NK-92 treated with Interleukin-12 subunit alpha and Interleukin-12 subunit beta, amount 100 ng/mL, for 24 hours (cell line): ENCODE measurements at places on chromosomes 1 and 21.

DNA sequence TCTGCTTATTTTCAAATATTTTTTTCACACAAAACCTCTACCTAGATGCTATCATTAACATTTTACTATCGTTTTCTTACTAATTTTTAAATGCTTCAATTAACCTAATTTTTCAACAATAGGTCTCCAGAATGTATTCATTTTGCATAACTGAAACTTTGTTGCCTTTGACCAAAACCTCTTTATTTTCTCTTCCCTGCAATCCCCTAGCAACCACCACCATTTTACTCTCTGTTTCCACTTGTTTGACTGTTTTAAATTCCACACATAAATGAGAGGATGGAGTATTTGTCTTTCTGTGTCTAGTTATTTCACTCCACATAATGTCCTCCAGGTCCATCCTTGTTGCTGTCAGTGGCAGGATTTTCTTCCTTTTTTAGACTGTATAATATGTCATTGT lies 9.5 kb upstream of the F13B start:
- no peak for DNase-seq

- no peak for DNase-seq
These were observed 84.2 kb downstream of the SPATA46 start for GRCh38 chr1:162292422-162292849.

DNA sequence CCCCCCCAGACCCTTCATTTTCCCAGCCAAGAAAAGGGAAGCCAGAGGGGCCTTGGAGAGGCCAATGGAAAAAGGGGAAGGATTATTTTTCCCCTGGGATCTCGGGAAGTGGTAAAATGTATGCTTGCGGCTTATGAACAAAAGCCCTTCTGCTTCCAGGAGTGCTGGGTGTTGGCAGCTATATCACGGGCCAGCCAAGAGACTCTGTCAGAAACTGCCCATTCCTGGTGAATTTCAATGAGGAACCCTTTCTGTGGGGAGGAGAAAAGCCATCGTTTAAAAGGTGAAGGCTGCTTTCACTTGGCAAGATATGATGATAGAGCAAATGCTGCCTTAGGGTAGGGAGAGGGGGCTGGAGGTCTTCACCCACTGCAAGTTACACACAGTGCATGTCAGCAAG lies 69.7 kb upstream of the ZC3H12A start:
- no peak for DNase-seq

- DNase-seq, result no peak
These were observed 329.3 kb upstream of the PRMT6 start for GRCh38 chr1:106727171-106727570.

GRCh38 chr1:116690396-116690848 lies 22.9 kb upstream of the IGSF3 start:
- DNase-seq, result no peak

- no peak for DNase-seq
These were observed 50.7 kb downstream of the ARHGEF16 start for GRCh38 chr1:3505161-3505560.

GRCh38 chr1:163130225-163130856 lies 61.2 kb downstream of the RGS4 start:
- DNase-seq, result no peak

DNA sequence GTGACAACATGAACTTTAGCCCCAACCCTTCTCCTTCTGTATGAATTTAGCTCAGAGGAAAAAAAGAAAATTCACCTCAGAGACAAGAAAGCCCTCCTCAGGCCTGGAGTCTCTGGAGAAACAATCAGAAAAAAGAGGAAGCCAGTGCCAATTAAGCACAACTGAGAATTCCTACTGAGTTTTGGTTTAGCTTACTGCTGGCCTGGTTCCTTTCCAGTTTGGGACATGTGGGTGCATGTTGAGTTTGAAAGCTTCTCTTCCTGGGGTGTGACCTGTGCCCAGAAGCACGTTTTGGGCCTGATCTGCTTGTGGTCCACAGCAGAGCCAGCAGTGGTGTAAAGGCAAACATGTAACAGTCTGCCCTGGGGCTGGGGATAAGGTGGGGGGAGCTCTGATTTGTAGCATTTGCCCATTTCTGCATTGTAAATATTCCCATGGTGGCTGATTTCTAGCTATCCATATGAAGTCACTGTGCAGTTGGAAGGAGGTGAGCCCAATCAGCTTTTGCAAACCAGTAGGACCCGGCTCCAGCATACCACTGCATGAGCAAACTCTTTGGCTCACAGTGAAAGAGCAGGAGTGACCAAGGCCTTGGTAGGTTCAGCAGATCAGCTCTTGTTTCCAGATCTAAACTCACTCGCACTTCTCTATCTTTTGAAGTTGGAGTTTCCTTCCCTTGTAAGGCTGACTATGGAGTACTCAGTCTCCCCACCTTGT lies 4.7 kb upstream of the THEM5 start:
- DNase-seq, result no peak

GRCh38 chr1:64759968-64760367 lies 15.1 kb downstream of the RAVER2 start:
- no peak for DNase-seq

DNA sequence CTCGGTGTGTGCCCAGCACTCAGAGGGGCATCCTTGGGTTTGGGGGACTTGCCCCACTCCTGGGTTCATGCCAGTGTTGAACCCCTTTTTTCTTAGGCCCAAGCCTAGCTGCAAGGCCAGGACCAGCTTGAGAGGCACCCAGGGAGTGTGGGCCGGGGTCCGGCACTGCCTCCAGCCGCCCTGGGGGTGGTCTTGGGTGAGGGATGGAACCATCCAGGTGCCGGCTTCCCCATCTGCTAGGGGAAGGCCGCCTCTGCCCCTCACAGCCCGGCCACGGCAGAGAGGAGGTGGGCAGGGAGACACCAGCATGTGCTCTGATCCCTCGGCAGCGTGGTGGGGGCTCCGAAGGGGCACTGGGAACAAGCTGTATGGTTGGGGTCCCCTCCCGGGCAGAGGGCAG lies 50.2 kb upstream of the ARHGEF16 start:
- no peak for DNase-seq

DNA sequence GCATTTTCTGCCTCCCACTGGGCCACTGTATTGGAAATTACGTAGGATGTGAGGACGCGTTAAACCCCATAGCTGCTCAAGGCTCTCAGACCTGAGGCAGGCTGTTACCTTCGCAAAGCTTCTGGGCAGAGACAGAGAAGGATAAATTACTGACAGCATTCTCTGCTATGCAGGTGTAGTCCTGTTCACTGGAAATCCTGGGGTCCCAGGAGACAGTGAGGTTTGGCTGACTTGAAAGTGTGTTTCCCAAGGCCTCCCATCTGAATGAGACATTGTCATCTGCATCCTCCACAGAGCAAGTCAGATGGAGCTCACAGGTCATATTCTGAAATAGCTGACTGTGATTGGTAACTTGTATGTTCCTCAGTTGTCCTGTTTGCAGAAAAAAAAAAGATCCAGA lies 32.0 kb downstream of the SLAMF6 start:
- no peak for DNase-seq

DNA sequence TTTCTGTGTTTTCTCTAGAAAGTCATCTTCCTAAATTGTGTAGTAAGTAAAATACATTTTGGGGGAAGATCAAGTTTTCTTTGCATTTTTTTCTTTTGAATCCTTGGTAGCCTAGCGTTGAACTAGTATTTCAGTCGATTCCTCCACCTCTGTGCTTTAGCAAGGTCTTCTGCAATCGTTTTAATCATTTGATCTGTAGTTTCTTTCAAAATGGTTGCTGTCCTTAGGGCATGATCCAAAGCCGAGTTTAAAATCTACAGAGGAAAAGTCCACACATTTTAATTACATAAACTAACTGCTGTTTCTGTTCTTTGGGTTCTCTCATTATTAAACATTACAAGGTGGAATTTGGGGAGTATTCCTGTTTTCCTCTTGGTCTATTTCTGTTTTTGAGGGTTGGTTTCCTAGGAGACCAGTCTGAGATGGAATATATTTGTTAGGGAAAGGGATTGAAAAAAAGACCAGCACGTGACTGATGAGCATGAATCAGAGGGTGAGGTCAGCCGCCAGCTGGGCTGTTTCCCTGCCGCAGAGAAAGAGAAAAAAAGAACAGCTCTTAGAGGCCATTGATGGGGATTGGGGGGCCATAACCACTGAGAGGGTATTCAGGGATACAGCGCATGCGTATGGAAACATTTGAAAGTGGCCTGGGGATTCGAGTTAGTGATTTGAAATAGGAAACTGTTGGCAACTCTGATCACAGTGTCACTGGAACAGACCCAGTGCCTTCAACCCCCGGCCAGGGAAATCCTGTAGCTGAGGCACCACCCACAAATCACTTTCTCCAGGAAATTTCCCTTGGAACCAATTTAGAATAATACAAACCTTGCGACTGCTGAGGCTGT lies 40.6 kb downstream of the AKNAD1 start:
- no peak for DNase-seq

DNA sequence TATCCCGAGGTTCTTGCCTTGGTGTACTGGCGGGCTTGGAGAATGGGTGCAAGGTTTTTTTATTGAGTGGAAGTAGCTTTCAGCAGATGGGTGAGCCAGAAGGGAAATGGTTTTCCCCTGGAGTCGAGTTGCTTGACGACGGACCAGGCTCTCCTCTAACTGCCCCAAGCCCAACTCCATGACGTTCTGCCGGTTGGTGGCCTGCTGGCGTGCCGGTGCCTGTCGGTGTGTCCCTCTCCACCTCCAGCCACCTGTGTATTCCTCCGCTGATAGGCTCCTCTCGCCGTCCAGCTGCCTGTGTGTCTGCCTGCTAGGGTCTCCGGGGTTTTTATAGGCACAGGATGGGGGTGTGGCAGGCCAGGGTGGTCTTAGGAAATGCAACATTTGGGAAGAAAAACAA lies 34.3 kb upstream of the PTGFRN start:
- no peak for DNase-seq

DNA sequence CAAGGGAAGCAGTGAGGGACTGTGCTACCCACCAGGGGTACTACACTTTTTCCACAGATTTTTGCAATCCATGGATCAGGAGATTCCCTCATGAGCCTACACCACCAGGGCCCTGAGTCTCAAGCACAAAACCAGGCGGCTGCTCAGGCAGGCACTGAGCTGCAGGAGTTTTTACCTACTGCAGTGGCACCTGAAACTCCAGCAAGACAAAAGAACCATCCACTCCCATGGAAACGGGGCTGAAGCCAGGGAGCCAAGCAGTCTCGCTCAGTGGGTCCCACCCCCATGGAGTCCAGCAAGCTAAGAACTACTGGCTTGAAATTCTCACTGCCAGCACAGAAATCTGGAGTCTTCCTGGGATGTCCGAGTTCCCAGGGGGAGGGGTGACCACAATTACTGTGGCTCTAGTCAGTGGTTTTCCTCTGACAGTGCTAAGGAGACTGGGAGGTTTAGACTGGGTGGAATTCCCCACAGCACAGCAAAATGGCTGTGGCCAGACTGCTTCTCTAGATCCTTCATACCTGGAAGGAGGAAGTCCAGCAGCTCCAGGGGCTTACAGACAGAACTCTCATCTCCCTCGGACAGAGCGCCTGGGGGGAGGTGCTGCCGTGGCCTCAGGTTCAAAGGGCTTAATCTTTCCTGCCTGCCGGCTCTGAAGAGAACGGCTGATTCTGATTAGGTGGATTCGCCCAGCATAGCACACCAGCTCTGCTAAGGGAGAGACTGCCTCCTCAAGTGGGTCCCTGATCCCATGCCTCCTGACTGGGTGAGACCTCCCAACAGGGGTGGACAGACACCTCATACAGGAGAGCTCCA lies 437.8 kb downstream of the LTN1 start:
- no peak for DNase-seq

GRCh38 chr21:45048968-45049367 lies 25.4 kb upstream of the ADARB1 start:
- no peak for DNase-seq

DNA sequence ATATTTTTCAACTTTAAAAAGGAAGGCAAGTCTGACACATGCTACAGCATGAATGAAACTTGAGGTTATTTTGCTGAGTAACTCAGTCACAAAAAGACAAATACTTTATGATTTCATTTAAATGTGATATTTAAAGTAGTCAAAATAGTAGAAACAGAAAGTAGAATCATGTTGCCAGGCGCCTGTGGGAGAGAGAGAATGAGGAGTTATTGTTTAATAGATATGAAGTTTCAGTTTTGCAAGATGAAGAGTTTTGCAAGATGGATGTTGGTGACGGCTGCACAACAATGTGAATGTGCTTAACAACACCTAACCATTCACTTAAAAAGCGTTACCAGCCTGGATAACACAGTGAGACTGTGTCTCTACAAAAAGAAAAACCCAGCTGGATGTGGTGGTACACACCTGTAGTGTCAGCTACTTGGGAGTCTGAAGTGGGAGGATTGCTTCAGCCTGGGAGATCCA lies 20.7 kb upstream of the ATP1A1 start:
- no peak for DNase-seq

DNA sequence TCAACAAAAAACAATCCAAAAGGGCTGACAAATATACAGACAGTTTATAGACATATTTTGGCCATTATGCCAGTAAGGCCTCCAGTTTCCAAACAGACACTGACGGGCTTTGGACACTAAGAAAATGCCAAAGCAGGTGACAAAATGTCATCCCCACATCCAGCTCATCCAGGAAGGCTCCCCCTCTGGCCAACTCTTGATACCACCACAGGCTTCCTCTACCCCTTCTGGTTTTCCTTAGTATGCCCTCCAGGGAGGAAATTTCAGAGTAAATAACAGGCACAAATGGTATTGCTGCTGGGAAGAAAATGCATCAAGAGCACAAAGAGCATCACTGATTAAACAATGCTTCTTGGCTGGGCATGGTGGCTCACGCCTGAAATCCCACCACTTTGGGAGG lies 225.3 kb downstream of the VAV3 start:
- DNase-seq, result no peak

GRCh38 chr1:209893751-209894150 lies 44.3 kb upstream of the SYT14 start:
- no peak for DNase-seq

- no peak for DNase-seq
These were observed 30.5 kb downstream of the CASZ1 start for GRCh38 chr1:10765734-10766478.

DNA sequence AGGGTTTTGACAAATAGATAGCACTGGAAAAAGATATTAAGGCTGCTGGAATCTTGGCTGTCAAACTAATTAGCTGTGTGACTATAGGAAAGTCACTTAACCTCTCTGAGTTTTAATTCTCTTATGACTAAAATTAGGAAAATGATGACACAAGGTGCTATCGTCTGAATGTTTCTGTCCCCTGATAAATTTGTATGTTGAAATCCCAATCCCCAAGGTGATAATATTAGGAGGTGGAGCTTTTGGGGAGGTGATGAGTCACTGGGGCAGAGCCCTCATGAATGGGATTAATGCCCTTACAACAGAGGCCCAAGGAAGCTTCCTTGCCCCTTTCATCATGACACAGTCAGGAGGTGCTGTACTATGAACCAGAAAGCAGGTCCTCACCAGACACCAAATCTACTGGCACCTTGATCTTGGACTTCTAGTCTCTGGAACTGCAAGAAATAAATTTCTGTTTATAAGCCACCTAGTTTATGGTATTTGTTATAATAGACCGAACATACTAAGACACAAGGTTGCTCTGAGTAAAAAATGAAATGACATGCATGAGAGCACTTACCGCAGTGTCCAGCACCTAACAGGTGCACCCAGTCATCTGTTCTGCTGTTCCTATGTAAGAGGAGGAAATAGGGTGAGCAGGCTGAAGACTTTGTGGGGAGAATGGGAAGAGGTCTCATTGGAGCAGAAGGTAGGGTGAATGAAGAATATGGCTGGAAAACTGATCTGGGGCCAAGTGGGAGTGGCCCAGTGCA lies 26.3 kb upstream of the DISP1 start:
- DNase-seq, result no peak

- DNase-seq, result no peak
These were observed 79.3 kb downstream of the LHX4 start for GRCh38 chr1:180309338-180309737.
